ENCODE measurements at places on chromosomes 4 and X.

DNA sequence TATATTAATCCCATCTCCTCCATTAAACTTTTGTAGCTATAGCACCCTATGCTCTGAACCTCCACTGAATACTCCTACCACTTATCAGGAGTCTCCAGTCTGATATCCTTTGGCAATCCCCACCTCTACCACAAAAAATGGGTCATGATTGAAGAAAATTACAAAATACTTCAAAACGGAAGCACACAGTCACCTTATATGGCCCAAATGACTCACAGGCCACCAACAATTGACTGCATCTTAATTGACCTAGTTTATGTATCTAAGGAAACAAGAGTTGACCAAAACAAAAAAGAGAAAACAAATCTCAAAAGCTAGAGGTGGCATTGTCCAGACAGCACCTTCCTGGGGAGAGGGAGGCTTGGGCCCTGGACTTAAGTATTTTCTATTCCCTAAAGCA, 120.0 kb upstream of the DIAPH2 start:
- DNase-seq = no peak

DNA sequence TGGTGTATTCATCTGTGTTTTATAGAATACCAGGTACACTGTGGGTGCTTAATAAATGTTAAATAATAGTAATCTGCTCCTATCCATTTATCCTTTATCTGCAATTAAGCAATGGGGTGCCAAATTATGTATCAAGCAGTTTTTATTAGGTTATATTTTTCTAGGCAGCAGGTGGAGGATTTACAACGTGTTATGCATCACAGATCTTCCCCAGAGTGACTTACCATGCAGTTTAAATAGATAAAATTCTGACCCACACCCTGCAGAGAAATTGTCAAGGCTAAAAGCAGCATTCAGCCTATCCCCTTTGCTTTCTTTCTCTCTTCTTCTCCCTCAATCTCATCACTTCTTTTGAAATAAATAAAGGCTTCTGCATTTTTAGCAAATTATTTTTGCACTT, 306.4 kb downstream of the CXXC4 start:
- no peak for DNase-seq

DNA sequence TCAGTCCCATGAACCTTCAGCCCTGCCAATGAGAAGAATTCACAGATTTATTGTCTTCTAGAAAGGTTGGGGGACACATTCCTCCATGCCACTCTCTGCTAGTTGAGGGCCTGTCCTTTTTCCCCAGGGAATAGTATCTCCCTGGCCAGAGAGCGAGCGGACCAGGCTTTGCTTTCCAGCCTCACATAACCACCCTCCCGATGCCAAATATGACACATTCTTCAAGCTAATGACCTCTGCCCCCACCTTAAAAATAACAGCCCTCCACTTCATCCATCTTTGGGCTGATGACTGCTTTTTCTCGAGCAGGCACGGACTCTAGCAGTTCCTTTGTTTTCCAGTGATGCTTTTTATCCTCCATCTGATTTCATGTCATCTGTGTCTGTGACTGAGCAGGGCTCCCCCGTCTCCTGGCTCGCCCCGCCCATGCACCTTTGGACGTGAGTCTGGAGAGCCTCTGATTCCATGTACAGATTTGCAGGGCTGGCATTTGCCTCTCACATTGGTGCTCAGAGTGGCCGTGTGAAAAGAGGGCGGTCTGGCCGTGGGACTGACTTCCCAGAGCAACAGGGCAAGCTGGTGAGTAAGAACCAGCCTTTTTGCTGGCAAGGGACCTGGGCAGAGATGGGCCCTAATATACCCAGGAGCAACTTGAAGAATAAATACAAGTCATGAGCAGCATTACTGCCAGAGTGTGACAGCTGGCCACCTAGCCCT, 279.8 kb downstream of the BCOR start:
- DNase-seq = no peak

- no peak for DNase-seq
Observed at GRCh38 chr4:111712093-111712677, 433.1 kb upstream of the FAM241A start.

DNA sequence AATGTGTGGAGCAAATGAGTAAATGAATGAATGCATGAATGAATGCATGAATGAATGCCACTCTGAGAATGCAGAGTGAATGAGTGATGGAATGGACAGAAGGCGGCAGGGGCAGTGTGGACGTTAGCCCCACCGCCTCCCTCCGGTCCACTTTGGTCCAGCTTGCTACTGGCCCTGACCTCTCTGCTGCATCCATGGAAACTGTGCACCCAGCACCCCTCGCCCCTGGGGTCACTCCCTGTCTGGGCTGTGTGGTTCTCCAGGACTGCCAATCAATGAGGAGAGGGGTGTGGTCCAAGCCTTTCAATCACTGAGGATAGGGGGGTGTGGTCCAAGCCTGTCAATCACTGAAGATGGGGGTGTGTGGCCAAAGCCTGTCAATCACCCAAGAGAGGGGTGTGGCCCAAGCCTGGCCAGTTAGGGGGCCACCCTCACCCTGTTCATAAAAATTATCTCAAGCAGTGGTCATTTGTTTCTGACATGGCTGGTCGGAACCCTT, 39.2 kb upstream of the ASMTL start:
- no peak for DNase-seq

DNA sequence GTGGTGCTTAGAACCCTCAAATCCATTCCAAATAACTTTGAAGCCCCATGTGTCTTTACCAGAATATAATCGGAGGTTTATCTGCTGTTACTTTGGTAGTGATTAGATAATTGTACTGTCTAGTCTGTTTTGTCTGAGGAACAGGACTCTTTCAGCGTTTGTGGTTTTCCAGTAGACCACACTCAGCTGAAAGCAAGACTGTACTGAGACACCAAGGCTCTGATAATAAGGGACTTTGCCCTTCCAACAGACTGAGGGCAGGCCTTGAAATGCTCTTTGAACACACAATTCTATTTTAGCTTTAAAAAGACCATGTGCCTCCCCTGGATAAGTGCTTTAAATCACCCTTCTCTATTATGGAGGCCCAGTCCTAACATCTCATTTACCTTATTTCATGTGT, 76.1 kb downstream of the KLHL8 start:
- DNase-seq = no peak

Measured in kidney epithelial cell (primary cell).